Stimulated activated CD8-positive, alpha-beta memory T cell treated with anti-CD3 and anti-CD28 coated beads, Interleukin-15, amount 100 ng/mL, for 24 hours (primary cell): ENCODE measurements at places on chromosomes 3 and 15.

GRCh38 chr3:32437896-32438295 is 46.2 kb downstream of the CMTM7 start:
- DNase-seq, result no peak

DNA sequence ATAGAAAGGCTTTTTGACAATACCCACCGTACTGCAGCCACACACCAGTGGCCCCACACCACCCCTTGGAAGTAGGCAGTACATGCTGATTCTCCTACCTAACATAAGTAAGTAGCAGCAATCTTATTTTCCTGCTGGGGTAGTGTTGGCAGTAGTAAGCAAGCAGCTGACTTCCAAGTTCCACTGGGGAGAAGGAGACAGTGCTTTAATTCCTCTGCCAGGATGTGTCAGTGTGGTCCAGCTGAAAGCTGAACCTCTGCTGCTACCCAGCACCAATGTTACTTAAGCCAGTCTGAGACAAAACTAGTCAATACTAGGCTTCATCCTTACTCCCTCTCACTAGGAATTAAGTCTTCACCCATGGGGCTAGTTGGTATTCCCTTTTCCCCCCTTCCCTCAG is 74.7 kb downstream of the DZIP3 start:
- DNase-seq, result no peak

DNA sequence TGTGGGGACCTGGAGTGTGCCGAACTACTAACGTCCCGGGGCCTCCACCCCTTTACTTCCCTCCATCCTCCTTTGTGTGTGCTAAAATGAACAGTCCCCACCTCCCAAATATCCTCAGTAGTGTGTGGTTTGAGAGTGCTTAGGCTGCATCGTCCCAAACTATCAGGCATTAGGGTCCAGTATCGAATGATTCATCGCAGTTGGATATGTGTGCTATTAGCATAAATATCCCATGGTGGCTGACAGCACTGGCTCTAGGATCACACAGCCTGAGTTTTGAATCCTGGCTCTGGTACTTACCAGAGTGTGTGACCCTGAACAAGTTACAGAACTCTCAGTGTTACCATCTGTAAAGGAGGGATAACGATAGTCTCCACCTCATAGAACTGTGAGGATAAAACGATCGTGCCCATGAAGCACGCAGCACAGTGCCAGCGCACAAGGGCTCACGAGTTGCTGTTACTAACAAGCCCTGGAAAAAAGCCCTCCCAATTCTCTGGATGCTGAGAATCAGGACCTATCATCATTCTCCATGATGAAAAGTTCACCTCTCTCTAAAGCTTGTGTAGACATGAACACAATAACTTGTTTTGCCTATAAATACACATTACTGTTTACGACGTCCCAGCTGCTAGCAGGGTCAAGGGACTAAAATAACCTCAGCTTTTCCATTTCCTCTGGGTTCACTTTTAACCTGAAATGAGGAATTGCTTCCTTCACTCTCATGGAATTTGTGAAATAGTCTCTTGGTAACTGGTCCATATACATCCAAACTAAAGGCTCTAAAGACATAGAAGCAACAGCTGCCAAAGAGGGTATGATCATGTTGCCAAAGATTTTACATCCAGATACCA is 51.0 kb downstream of the VGLL4 start:
- DNase-seq, result no peak

DNA sequence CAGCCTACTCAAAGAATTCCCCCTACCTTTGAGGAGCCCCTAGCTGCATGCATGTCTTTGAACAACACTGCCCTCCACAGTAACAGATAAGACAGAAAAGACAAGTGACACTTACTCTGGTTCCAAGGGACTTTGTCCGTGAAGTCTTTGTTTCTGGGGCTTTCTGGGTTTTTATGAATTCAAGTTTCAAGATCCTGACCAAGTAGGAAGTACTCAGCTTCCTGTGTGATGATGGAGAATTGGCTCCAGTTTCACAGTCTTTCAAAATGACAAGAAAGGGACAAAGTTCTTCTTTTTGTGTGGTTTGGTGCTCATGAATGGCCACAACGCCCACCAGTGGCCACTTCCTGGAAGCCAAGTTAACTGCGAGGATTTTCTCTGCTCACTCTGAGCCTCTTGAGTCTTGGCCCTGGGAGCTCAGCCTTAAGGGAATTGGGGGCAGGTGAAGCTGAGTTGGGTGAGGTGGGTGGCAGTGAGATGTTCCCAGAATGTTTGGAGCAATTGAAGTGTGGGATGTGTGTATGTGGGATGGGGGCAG is at the start of gene CCR1:
CCR1 (minus strand) TSS at position 147 of the 538 bp plus-strand sequence. CDS start 4,000 bp downstream, outside the sequence.
- DNase-seq, result no peak

DNA sequence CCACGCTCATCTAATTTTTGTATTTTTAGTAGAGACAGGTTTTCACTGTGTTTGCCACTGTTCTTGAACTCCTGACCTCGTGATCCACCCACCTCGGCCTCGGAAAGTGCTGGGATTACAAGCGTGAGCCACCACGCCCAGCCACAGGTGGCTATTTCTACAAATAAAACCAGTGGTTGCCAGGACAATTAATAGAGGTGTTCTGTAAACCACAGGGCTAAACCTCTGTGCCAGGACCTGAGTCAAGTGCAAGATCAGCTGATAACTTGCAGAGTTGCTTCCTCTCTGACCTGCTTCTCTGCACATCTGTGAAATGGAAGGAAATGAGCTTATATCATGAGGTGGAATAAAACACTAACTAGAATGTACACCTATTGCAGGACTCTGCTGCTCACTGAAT is 72.8 kb downstream of the CD200R1L start:
- no peak for DNase-seq

- DNase-seq, result no peak
Measured at GRCh38 chr3:119723022-119723421, 20.2 kb downstream of the CFAP91 start.

DNA sequence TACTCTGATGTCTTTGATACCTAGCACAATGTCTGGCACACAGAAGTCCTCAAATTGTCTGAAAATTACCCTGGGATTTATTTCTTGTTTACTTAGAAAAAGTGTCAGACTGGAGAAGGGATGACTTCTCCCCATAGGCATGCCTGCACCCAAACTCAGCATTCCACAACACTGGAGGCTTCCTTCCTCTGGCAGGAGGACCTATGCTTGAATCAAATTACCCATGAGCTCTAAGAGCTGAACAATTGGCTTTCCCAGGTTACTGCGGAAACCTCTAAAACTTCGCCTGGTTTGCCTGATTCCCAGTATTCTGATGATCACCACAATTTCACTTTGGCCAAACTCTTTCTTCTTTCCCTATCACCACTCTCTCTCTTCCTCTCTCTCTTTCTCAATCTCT is 217.4 kb downstream of the DIPK2A start:
- DNase-seq, result no peak

DNA sequence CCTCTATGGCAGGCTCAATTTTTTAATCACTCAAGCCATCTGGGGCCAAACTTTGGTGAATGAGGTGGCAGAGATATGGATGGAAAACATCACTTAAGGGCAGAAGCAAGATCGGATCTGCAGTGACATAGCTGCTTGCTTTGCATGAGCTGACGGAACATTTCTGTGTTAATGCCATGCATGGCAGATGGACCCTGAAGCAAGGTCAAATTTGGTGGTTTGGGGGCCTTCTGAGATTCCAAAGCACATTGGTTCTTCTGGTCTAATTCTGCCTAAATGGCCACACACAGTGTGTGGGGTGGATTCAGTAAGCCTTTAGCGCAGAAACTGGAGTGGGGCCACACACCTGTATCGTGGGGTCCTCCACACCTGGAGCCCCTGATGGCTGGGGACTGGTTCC is 38.3 kb upstream of the BCL2L10 start:
- DNase-seq, result no peak

DNA sequence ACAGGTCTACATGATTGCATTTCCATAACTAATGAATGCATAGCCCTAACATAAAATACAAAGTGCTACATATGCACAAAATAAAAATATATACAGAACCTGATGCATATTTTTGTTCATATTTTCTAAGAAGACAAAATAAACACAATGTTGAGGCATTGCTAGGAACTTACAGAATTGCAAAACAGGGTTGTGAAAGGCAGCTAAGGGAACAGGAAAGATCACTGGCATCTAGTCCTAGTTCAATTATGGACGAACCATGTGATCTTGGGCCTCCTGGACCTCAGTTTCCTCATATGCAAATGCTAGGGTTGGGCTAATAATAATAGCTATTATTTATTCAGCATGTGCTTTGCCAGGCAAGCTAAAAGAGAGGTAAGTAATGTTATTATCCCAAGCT is 15.5 kb upstream of the NCEH1 start:
- no peak for DNase-seq

DNA sequence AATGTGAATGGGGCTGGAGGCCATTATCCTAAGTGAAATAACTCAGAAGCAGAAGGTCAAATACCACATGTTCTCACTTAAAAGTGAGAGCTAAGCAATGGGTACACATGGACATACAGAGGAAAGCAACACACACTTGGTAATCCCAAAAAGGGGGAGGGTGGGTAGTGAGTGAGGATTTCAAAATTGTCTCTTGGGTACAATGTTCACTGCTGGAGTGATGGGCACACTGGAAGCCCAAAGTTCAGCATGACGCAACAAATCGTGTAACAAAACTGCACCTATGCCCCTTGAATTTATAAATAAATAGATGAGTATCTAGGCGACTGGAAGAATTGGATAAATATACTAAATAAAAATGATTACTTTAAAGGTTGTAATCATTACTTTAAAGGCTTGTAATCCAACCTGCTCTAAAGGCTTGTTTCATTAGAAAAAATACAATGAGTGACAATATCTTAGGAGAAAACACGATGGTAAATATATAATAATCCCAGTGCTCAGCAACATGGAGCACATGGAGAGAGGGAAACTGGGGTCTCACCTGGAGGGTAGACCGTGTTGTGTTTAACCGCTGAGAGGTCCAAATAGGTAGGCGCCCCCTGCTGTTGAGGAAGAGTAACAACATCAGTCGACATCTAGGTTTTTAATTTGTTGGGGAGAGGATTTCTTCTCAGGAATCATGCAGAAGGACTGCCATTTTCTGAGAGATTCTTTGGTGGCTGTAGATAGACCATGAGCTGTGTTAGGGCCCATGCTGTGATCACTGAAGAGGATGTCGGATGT is 78.5 kb upstream of the ROBO1 start:
- DNase-seq, result no peak

DNA sequence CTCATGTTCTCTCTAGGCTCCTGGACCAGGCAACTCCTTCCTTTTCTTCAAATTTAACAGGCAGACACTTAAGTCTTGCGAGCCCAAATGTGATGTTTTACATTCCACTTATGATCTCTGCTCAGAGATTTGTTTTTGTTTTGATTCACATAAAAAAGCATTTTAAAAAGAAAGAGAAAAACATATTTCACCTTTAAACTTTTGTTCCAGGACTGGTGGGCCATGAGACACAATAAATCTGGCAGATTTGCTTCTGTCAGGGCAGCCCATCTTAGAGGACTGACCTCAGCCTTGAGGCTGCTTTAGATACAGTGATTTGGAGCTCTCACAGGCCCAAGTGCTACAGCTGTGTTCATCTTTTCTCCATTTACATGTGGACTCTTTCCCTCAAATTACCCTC is 52.0 kb downstream of the CMSS1 start:
- DNase-seq, result no peak

DNA sequence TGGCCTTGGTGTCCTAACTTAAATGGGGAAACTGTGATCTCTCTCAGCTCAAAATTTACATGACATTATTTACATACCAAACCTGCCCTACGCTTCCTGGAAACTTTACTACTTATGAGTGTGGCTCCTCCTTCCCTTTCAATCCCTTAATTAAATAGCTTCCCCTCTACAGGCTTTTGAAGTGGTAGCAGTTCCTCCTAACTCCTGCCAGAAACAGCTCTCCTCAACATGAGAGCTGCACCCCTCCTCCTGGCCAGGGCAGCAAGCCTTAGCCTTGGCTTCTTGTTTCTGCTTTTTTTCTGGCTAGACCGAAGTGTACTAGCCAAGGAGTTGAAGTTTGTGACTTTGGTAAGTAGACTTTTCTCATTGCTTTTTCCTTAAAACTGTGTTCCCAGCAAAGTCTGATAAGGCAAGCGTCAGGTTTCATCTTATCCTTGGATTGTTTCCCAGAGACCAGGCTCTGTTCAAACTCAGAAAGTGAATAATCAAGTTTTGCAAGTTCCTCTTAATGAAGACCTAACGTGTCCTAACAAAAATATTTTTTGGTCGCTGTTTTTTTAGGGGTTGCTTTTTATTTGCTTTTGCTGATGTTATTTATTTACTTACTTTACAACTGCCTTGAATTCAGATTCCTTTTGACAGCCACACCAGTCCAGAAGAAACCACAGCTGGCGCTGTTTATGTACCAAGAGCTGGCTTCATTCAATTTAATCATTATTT is at the start of gene ACP3:
ACP3 (plus strand) TSS at position 179 of the 720 bp plus-strand sequence; CDS start at position 229, 50 bp downstream.
- no peak for DNase-seq

- DNase-seq, result no peak
Measured at GRCh38 chr3:147246906-147247305, 159.4 kb downstream of the ZIC4 start.

GRCh38 chr3:34881026-34881425 is 758.3 kb upstream of the ARPP21 start:
- no peak for DNase-seq

DNA sequence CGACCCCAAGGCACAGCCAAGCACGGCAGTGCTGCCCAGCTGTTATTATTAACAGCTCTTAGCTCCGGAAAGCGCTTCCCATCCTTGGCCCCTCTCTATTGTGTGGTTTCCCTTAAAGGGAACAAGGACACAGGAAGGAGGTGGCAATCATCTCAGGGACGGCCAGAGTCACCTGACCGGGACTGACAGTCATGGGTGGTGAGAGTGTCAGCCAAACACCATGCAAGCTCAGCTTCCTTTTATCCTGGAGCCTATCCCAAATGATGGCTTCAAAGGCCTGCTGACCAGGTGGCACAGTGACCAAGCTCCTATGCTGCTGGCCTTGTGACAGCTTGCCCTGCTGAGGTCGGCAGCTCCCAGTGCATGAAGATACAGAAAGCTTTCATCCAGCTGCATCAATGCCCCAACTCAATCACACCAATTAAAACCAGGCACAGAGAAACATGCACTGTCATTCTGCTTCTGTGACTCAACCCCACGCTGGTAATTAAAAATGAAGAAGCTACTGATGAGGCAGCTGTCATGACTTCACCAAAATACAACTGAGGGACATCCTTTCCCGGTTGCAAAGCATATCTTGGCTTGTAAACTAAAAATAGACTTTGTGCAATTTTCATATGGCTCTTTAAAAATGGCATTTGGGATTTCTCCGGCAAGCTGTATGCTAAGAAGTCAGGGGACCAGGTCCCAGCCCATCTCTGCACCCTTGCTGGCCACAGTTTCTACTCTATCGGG is 34.0 kb downstream of the PCSK6 start:
- no peak for DNase-seq

- no peak for DNase-seq
Measured at GRCh38 chr3:30428251-30428650, 178.2 kb upstream of the TGFBR2 start.

DNA sequence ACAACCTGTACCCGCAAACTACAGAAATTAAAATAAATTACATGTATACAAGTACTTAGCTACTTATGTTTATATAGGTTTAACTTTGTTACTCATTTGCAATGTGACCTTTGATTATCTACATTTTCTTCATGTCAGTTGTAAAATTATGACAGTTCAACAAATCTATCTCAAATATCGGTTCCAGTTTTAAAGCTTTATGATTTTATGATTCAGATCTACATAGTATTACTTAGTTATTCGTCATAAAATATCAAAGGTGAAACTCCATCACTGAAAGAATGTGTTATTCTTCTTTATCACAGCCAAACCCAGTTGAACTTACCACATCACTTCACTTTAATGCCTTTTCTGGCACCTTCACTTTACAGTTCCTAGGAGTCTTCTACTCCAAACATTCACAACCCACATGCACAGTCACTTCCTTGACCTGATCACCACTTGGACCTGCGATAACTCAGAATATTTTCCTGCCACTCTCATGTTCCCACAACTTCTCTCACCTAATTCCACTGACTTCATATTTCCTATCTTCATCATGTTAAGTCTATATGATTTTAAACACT is 47.2 kb downstream of the SLITRK3 start:
- DNase-seq, result no peak
